NCI-H526 treated with DMSO at 0.1 percent for 48 hours (cell line): ENCODE measurements at places on chromosomes 1 and 21.
A peak's percentile ranks its signal among the peaks of the same experiment; 100 is the strongest.

GRCh38 chr1:168623003-168623828 is 46.8 kb downstream of the XCL1 start:
- DNase-seq = no peak

DNA sequence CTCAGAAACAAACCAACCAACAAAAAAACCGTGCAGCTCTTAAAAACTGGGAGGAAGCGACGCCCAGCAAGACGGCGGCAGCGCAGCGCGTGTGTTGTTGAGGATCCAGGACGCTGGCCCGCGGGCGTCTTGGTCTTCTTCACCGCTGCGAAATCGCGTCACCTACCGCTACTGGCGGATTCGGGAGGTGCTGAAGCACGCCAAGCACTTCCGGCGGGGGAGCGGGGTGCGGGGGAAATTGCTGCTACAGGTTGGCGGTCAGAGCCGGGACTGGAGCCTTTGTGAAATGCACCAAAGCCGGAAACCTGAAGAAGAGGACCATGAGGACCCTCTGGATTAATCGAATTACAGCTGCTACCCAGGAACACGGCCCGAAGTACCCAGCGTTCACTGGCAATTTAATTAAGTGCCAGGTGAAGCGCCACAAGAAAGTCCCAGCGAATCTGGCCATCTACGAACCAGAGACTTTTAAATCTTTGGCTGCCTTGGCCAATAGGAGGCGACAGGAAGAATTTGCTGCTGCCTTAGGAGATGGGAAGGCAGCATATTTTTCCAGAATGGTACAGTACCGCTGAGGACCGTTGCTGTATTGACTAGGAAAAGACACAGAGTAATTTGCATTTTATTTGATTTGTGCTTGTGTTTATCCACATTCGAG is 11.9 kb upstream of the RIPPLY3 start:
- DNase-seq = no peak

DNA sequence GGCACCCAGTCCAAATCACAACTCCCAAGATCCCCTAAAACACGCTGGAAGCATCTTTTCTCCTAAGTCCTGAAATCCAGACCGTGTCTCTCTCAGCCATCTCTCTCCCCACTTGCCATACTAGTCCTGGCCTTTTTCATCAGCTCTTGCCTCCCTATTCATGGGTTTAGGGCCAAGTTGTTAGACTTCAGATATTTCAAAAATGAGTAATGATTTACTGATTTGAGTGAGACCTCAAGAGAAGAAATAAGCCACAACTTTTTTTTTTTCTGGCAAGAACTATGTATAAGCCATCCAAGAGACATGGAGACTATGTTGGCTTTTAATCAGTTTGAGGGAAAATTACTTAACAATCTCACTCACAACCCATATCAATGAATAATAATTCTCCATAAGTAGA is 62.5 kb downstream of the TBX15 start:
- DNase-seq = no peak

GRCh38 chr1:201218409-201218808 is 27.8 kb downstream of the IGFN1 start:
- no peak for DNase-seq

DNA sequence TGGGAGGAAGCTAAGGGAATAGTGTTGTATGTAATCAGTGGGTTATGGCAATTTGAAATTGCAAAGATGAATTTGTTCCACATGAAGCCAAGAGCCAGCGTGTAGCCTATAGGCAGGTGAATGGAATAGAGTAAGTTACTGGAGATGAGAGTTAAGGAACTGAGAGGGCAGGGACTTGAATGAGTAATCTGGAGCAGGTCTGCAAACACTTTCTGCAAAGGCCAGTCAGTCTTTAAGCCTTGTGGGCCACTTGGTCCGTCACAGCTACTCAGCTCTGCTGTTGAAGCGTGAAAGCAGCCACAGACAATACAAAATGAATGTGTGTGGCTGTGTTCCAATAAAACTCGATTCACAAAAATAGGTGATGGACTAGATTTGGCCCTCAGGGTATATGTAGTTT is 29.2 kb downstream of the SZT2 start:
- no peak for DNase-seq

GRCh38 chr1:5342172-5342571 is 650.1 kb downstream of the NPHP4 start:
- no peak for DNase-seq

GRCh38 chr1:8431019-8431418 is 113.1 kb downstream of the SLC45A1 start:
- no peak for DNase-seq

- no peak for DNase-seq
These were observed 7.4 kb upstream of the IGFN1 start for GRCh38 chr1:201183209-201183608.

DNA sequence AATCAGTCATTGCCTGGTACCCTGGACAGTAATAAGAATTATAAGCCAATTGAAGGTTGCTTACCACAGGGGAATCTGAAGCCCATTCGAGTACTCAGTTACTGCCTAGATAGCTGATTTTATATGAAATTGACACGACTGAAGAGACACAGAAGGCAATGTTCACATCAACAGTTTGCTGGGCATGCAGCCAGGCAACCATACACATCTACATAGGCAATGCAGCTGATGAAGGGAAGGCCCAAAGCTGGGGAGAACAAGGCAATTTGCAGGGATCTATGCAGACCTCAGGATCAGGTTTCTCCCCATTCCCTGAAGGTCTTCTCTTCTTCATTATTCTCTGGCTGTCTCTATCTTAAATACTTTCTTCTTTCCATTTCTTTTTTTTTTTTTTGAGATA is 448.7 kb downstream of the PTBP2 start:
- no peak for DNase-seq

GRCh38 chr1:157359314-157360022 is 192.8 kb downstream of the FCRL5 start:
- peak; percentile 76 for DNase-seq

- no peak for DNase-seq
These were observed 475.8 kb upstream of the OLFM3 start for GRCh38 chr1:102472520-102472919.

DNA sequence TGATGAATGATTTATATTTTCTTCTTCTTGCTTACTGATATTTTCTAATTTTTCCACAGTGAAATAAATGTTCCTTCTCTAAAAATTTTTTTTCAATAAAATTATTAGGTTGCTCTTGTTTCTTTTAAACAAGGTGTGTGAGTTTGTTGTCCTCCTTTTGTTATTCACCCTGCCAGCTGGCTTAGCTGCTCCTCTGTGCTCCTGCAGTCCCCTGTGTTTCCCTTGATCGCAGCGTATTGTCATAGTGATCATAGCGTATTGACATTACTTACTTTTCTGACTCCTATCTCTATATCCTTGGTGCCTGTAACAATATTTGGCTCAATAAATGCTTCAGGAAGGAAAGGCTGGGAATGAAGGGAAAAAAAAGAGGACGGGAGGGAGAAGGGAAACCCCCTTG is 24.9 kb upstream of the PODN start:
- DNase-seq = no peak

DNA sequence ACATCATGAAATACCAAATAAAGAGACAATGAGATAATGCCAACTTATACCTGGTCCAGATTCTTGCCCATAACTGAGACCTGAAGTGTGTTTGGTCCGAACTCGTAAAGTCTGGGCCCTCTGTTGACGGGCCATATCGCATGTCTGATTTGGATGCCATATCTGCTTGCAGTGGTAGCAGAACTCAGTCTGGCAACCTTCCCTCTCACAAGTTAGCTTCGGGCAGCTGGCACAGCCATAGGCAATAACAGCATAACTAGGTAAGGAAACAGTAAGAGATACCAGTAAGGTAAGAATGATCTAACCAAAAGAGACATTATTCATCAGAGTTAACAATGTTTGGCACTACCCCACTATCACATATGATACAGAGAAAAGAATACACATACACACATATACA is 15.1 kb downstream of the RNF19B start:
- DNase-seq = no peak

GRCh38 chr21:35488946-35489345 is 439.8 kb upstream of the RUNX1 start:
- no peak for DNase-seq

DNA sequence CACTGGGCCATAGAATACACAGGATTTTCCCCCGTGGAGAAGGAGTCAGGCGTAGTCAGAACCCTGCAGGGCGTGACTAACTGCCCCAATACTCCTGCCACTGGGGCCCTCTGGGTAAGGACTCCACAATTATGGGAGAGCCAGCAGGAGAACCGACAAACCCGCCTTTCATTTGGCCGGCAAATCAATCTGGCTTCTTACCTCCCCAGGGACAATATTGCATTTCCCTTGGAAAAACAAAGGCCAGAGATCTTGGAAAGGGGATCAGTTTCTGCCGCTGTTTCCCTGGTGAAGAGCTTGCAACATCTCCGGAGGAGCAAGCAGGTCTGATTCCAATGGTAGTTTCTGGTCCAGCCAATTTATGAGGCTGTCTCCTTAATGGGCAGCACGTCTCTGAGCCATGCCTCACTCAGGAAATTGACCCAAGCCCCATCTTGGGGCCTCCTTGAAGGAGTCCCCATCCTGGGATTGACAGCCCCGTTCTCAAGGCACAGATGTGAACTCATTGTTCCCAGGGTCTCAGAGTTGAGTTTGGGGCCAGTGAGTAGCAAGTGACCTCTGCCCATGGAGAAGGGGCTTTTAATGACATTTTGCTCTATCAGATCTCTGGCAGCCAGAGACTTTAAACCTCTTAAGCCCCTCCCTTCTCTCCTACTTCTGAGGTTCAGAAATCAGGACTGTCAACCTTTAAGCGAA is 4.3 kb downstream of the TRABD2B start:
- DNase-seq = no peak

DNA sequence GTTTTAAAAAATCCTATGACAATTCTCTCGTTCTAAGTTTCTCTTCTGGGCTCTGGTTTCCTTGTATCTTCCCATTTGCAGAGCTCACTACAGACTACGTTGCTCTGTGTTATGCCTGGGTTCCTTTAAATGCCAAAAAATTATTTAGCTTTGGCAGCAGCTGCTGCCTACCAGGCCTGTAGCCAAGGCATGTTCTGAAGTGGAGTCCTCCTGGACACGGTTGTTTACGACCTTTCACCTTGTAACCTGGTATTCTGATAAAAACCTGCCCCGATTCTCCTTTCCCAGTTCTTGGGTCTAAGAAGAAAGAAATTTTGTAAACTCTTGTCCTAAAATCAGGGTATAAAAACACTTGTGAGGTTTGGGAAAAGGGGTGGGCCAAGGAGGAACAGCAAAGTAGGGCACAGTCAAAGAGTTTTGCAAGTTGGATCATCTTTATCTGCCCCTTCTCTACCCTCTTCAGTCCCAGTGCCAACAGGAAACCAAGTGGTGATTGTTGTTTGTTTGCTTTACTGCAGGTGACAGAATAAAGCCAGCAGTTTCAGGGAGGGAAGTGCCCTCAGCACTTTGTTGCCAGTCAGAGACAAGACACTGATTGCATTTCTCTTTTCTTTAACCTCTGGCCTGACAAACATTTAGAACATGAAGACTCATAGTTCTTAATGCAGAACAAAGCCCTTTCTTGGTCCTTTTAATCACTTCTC is 3.1 kb upstream of the TXNIP start:
- DNase-seq = no peak

GRCh38 chr1:84835169-84835568 is 57.8 kb downstream of the LPAR3 start:
- DNase-seq = no peak

DNA sequence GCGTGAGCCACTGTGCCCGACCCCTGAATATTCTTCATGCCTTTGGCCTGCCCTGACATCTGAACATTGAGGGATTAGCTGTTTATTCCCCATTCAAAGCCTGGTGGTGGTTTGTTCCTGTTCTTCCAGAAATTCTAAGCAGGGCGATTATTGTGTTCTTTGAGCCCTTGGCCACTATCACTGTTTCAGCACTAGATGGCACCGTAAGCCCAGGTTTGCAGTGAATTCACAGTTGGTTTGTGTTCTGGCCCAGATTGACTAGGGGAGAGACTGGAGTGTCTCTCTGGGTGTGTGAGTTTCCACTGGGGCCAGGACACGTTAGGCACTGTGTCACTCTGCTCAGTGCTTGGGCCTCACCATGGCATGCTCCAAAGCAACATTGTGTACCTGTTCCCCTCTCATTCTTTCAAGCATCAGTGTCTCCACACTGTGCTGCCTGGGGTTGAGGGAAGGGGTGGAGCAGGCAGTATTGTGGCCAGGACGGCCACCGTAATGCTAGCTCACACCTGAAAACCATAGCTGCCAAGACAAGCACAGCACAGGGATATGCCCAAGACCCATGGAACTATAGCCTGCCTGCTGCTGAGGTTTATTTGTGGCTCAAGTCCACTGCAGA is 52.7 kb downstream of the PKN2 start:
- DNase-seq = no peak

DNA sequence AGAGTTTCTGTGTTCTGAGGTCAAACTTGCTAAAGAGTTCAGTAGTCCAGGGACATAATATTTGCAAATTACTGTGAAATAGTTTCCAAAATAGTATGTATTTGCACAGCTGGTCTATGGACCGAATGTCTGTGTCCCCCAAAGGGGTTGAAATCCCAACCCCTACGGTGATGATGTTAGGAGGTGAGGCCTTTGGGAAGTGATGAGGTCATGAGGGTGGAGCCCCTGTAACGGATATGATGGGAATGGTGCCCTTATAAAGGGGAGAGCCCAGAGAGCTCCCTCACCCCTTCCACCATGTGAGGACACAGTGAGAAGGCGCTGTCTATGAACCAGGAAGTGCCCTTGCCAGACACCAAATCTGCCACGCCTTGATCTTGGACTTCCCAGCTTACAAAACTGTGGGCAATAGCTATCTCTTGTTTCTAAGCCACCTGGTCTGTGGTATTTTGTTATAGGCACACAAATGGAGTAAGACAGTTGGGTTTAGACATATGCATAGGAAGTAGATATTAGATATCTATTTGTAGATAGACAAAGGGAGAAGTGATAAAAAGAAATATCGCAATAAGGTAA is 21.7 kb downstream of the RNF187 start:
- no peak for DNase-seq

DNA sequence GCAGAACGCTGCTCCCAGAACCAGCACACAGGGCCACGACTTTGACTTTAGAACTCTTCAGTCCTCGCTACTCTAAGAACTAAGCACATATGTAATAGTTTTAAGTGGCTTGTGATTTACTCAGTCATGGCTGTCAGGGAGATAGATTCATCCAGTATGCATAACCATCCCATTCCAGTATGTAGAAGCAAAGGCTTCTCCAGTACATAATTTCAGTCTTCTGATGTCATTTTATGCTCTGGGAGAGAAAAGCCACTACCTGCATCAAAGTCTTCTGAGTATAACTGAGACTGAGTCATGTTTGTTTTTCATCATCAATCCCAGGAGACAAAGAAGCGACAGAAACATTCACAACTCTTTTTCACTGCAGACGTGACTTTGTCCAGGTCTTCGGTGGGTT is 885.7 kb downstream of the PLA2G4A start:
- DNase-seq = no peak

GRCh38 chr1:17401841-17402240 is 29.8 kb downstream of the PADI6 start:
- no peak for DNase-seq
